Right renal cortex interstitium (tissue), 3 donors: ENCODE measurements at places on chromosomes 2 and 18. TPM values are rescaled to one million over a fixed set of nuclear protein-coding genes. Genes with fewer than 3 reads are reported as not detected.
A peak's percentile ranks its signal among the peaks of the same experiment; 100 is the strongest.

- DNase-seq = no peak
These were observed 110.3 kb upstream of the TTN start for GRCh38 chr2:178917555-178917954.

The EGR4 gene
- polyA plus RNA-seq = not detected

The SLC4A5 gene
- 2.2 TPM for polyA plus RNA-seq

The C2orf78 gene
- not detected for polyA plus RNA-seq

- DNase-seq = no peak
These were observed 94.9 kb upstream of the PXDN start for GRCh38 chr2:1839066-1839756.

- no peak for DNase-seq
These were observed 679 bp downstream of the PMAIP1 start for GRCh38 chr18:59900222-59901128.

GRCh38 chr2:15993666-15994065 is 53.3 kb downstream of the MYCN start:
- DNase-seq = no peak

- no peak for DNase-seq
These were observed 403.2 kb downstream of the DSC3 start for GRCh38 chr18:30639361-30639760.

GRCh38 chr2:45850558-45850957 is 199.1 kb downstream of the PRKCE start:
- DNase-seq = no peak

The RBM45 gene
- polyA plus RNA-seq = 19.1 TPM

DNA sequence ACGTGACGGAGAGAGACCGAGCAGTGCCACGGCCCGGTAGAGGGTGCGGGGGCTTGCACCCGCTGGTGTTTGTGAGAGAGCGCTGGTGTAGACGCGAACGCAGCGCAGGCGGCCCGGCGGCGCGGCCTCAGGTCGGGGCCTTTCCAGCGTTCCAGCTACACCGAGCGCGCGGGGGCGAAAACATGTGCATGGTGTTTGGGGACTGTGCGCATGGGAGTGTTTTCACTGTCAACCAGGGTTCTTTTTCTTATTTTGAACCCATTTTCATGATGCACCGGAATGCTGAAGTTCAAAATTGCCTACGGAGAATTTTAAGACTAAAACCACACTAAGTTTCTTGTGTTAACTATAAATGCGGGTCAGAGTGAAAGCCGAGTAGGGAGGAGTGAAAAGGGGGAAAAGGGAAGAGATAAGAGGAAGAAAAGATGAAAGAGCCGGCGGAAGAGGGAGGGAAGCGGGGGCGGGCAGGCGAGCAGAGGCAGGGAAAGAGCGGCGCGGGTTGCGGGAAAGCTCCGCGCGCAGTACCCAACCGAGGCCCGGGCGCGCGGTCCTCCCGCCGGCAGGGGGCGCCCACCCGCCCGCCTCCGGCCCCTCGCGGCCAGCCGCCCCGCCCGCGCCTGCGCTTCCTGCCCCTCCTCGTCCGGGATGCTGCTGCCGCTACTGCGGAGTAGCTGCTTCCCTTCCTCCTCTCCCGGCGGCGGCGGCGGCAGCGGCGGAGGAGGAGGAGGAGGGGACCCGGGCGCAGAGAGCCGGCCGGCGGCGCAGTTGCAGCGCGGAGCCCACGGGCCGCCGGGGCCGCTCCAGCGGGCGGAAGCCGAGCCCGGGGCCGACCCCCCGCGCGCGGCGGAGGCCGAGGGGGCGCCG is at the start of gene RAB12:
Gene RAB12 (plus strand): TSS at position 643 of the 864 bp plus-strand sequence. CDS start 3 bp downstream, at position 646.
- no peak for DNase-seq

DNA sequence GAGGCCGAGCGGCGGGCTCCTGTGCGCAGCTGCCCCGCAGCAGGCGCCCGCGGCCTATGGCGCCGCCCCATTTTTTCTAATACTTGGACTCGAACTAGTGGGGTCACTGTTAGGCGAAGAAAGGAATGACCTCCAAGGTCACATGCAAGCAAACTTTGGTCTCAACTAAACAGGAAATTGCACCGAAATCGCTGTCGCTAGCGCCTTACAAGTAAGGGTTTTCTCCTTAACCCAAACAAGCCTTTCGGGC is 339 bp downstream of the ACAA2 start:
- DNase-seq = no peak

DNA sequence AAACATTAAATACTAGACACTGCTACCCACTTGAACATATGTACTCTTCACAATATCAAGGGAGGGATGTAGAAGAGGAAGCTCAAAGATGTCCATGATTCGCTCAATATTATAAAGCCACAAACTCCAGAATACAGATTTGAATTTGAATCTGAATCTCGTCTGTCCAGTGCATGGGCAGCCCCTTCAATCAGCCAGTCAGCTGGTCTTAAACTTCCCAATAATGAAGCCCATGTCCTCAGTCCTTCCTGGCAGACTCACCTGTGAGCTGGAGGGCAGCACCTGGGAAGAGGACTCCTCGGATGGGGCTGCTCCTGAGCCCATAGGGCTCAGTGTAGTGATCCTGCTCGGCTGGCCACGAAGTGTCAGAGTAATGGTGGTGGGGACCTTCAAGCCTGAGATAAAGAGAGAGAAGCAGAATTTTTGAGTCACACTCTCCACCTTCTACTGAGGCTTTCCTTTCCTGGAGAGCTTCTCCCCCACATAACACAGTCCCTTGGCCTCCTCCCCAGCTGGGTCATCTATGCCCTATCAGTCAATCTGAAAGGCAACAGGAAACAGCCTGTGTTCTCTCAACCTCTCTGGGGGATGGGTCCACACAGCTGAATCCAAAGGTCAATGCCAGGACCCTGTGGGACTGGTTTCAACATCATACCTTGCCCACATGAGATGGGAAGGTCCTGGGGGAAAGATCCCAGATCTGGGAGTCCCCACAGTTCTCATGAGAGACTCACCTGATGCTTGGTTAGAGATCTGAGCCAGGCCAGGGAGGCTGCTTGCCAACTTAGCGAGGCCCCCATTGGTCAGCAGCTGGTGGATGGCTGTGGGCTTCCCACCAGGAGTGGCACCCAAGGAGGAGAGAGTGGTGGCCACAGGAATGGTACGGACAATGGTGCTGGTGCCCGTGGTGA is 36.5 kb downstream of the KANSL3 start:
- no peak for DNase-seq

- DNase-seq = no peak
These were observed 28.8 kb downstream of the TUBB6 start for GRCh38 chr18:12336887-12337286.

DNA sequence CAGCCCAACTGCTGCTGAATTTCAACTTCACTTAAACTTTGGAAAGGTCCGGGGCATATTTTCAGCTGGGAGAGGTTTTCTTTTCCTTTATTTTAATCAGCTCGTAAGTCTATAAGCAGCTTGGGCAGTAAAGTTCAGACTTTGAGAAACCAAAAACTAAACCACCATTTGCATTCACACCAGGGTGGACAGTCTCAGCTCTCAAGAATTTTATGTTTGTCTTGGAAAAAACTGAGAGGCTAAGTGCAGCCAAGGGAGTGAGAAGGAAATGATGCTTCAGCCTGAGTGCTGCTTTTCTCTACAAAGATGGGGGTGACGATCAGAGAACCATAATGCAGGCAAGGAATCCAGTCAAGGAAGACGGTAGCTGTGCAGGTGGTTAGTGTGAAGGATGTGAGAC is 30.2 kb downstream of the MCFD2 start:
- DNase-seq = no peak

The NAT8 gene
- polyA plus RNA-seq = 27.5 TPM

- DNase-seq = no peak
These were observed 72.3 kb upstream of the SESTD1 start for GRCh38 chr2:179336782-179337534.

The CRACDL gene
- 2.4 TPM for polyA plus RNA-seq

DNA sequence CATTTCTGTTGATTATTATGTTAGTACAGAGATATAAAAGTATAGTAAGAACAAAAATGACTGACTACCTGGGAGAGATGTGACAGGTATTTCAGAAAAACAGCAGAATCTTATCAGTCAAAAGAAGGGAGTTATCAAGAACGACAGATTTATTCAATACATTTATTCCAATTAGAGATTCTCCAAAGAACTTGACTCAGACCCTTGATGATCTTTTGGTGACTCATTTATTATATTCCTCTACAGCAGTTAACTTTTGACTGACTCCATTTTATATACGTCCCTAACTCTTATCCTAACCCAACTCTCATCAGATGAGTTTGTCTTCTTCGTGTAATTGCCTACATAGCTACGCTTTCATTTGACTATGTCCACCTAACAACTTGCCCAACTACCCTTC is 91.1 kb downstream of the C2orf74 start:
- DNase-seq = no peak

DNA sequence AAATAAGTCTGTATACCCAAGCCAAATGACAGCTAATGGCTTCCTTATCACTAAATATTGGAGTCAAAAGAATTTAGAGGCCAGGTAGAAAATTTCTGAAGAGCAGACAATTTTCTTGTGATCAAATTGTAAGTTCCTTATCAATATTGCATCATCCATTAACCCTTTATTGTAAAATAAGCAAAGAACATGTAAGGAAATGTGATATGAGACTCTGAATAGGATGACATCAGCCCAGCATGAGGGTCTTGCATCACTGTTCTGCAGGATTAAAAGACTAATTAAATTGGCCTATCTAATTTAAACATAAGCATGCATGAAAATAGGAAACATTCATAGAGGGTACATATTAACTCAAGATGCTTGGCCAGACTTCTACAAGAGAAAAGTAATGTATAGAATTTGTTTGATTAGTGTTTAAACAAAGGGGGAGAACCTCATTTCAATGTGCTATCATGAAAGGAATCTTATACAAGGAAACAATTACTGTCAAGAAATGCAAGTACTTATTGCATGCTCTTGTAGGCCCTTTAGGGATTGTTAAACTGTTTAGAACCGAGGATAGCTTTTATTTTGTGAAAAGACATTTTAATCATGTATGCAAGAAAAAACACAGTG is 302.9 kb downstream of the PRKCE start:
- no peak for DNase-seq

The DLGAP1 gene
- polyA plus RNA-seq = 4.3 TPM

- no peak for DNase-seq
These were observed 105.6 kb upstream of the NABP1 start for GRCh38 chr2:191572319-191572718.

- peak; percentile 80 for DNase-seq
These were observed 216.0 kb downstream of the TGIF1 start for GRCh38 chr18:3665780-3666525.

DNA sequence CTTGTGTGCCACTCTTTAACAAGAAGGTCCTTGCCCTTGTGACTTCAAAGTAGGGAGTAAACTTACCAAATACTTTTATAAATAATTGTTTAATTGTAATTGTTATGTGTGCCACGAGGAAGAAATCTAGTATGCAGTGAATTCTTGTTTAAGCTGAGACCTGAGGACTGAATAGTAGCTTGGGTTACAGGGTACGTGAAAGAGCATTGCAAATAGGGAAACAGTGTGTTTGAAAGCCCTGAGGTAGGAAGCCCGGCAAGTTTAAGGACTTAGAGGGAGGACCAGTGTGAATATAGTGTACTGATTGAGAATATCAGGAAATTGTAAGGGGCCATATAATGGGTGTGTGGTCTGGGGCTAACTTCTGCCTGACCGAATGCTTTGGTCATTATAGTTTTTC is 26.2 kb downstream of the PHLPP1 start:
- no peak for DNase-seq

GRCh38 chr2:163345795-163346573 is 389.8 kb downstream of the FIGN start:
- no peak for DNase-seq

DNA sequence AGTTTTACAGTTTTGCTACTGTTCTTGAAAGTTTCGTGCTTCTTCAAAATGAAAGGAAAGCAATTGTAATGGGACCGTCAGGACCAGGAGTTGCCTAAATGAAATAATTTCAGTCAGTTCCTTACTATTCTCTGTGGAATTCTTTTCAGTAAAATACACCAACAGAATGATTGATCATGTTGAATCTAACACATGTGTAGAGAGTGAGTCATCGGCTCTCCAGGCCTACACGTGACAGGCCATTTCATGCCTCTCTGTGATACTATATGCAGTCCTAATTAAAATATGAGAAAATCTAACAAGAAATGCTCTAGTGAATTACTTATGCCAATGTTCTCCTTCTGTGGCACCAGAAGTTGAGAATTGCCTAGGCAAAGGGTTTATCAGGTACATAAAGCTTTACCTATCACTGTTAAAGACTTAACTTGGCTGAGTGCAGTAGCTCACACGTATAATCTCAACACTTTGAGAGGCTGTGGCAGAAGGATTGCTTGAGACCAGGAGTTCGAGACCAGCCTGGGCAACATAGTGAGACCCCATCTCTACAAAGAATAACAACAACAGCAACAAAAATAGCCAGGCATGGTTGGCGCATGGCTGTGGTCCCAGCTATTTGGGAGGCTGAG is 199.4 kb downstream of the LRRTM1 start:
- no peak for DNase-seq

The CCDC74B gene
- polyA plus RNA-seq = 11.6 TPM

GRCh38 chr2:64591188-64591587 is 62.5 kb downstream of the SERTAD2 start:
- DNase-seq = no peak

DNA sequence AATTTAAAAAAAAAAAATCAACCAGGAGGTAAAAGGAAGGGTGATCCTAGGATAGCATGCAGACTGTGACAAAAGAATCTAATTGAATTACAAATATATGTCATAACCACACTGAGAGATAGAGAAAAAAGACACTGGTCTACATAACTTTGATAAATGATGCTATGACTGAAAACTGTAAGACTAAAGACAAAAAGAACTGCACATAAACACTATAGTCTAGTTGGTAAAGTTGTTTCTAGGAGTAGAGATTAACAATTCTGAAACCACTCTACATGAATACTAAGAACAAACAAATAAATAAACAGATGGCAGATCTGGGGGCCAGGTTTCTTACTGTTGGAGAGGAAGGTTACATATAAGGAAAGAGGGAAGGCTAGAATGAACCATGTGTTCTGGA is 14.6 kb upstream of the CHAC2 start:
- no peak for DNase-seq

- DNase-seq = no peak
These were observed 6.3 kb upstream of the ADGRF3 start for GRCh38 chr2:26352892-26353291.

- no peak for DNase-seq
These were observed 192.8 kb downstream of the ANKRD30B start for GRCh38 chr18:14940735-14941134.

GRCh38 chr2:129778584-129778877 is 200.9 kb upstream of the RAB6C start:
- DNase-seq = no peak

- no peak for DNase-seq
These were observed 160.9 kb downstream of the DYSF start for GRCh38 chr2:71613953-71614925.

GRCh38 chr2:181462033-181462432 is 4.8 kb downstream of the ITGA4 start:
- DNase-seq = no peak

The LHCGR gene
- polyA plus RNA-seq = 0.22 TPM

DNA sequence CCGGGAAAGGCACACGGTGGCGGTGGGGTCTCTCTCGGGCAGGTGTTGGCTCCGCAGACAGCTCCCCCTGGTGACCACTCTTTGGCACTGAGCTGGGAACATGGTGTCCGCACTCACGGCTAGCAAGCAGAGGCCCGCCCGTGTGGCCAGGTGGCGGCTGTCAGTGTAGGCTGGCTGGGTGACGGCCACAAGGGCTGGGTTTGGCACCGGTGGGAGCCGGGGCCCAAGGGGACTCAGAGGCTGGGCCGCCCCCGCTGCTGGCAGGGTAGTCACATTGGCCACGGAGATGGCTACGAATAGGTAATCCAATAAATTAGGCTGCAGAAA is 1071.7 kb downstream of the RPIA start:
- DNase-seq = no peak

The RTP5 gene
- not detected for polyA plus RNA-seq
